ENCODE measurements at places on chromosomes 6 and 20.
A peak's percentile ranks its signal among the peaks of the same experiment; 100 is the strongest.

- no peak for DNase-seq
These were observed 88.9 kb upstream of the FOXP4 start for GRCh38 chr6:41457303-41457670.

- no peak for DNase-seq
These were observed 9.6 kb downstream of the KCNS1 start for GRCh38 chr20:45091366-45091765.

GRCh38 chr6:158631678-158632537 is 12.6 kb downstream of the DYNLT1 start:
- DNase-seq = no peak

DNA sequence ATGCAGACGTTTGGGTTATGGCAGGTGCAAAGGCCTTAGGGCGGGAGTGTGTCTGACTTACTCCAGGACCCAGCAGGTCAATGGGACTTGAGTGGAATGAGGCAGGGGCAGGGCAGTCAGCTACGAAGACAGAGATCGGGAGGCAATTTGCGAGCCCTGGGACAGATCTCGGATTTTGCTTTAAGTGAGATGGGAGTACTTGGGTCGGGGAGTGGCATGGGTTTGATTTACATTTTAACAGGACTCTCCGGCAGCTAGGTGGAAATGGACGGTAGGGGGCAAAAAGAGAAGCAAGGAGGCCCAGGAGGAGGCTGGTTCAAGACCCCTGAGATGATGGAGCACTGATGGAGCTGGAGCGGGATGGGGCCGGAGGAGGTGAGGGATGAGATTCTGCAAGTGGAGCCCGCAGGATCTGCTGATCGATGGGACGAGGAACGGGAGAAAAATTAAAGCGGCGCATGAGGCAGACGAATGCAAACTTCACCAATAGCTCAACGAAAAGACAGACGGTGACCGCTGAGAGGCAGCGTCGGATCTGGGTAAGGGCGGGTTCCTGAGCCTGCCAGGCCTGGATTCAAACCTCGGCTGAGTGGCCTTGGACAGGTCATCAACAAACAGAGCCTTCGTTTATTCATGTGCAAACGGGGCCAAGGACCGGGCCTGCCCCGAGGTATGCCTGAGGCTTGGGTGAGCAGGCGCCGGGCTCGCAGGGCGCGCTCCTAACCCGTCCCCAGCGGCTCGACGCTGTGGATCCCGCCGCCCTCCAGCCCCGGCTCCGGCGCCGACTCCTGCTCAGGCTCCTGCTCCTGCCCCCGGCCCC is 756 bp upstream of the RBCK1 start:
- DNase-seq = peak; percentile 72

Data from activated CD4-positive, CD25-positive, alpha-beta regulatory T cell treated with anti-CD3 and anti-CD28 coated beads, Interleukin-2, amount 50 U/mL, for 72 hours (primary cell).